Activated naive CD4-positive, alpha-beta T cell (primary cell): ENCODE measurements at places on chromosomes 11 and 22.
A peak's percentile ranks its signal among the peaks of the same experiment; 100 is the strongest.

- DNase-seq: no peak
Measured at GRCh38 chr11:42960521-42961088, 351.2 kb upstream of the API5 start.

GRCh38 chr11:27290261-27291050 lies 72.6 kb downstream of the CCDC34 start:
- no peak for DNase-seq

GRCh38 chr11:72703267-72704008 lies 29.2 kb upstream of the PDE2A start:
- DNase-seq: no peak

DNA sequence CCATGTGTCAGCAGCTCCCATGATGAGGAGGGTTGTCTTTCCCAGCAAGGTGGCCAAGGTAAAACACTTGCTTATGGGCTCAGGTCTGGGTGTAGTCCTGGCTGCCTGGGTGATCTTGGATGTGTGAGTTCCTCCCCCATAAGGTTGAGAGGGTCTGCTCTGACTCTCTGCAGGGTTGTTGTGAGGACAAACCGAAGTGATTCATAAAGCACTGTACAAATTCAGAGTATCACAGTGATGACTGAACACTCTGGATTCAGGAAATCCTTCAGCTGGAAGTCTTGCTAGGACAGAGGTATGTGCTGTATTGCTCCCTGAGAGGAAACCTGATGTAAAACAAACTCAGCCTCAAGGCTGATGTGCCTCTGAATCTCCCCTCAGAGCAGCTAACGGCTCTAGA lies 220.9 kb upstream of the PITPNB start:
- DNase-seq: no peak

DNA sequence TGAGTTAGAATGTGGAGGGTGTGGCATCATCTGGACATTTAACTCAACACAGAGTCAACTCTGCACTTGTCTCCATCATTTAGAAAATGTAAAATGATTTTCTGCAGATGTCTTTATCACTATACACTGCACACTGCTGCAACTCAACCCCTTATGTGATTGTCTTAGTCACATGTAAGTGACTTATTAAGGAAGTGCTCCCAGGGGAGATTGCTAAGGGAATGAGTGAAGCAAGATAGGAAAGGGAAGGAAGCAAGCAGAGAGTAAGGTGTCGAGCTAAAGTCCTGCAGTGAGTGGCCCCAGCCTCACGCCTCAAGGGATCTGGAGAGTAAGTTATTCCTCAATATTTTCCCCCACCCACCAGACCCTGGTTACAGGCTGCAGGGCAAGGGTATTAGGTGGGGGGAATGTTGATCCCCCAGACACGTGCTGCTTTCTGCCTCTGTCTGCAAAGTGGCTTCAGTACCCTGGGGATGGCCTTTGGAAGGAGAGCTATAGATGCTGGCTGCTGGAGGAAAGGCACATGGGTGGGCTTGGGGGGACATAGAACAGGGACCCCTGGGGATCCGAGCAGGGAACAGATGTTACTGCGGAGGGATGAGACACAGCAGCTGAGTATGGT lies 7.2 kb upstream of the CBX6 start:
- no peak for DNase-seq

DNA sequence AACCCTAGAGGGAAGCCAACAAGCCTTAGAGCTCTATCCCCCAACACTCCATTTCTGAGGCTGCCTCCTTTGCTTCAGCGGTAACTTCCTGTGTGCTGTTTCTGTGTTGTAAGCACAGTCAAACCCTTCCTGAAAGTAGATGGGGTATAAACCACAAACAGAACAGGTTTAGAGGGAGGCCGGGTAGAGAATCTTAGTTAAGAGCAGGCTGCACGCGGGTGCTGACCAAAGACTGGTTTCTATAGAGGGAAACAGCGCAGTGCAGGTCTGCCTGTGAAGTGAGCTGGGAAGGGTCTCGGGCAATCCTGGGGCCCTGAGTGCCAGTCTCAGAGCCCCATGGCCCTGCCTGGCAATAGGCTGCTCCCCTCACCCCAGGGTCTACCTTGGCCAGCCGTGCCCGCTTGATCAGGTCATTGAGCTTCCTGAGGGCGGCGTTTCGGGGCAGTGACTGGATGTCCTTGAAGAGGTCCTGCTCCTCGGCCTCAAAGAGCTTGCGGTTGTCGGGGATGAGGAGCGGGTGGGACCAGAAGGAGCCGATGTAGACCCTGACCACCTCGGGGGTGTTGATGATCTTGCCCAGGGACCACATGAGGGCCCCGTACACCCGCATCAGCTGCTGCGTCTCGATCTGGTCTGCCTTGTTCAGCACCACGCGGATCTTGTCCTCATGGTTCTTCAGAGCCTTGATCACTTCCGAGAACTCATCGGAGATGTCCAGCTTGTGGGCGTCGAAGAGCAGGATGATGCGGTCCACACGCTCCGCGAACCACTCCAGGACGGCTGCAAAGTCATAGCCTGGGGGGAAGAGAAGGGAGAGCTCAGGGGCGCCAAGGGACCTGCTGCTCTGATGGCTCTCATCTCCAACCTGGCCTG lies 15.3 kb upstream of the CDC42BPG start:
- peak; percentile 26 for DNase-seq

DNA sequence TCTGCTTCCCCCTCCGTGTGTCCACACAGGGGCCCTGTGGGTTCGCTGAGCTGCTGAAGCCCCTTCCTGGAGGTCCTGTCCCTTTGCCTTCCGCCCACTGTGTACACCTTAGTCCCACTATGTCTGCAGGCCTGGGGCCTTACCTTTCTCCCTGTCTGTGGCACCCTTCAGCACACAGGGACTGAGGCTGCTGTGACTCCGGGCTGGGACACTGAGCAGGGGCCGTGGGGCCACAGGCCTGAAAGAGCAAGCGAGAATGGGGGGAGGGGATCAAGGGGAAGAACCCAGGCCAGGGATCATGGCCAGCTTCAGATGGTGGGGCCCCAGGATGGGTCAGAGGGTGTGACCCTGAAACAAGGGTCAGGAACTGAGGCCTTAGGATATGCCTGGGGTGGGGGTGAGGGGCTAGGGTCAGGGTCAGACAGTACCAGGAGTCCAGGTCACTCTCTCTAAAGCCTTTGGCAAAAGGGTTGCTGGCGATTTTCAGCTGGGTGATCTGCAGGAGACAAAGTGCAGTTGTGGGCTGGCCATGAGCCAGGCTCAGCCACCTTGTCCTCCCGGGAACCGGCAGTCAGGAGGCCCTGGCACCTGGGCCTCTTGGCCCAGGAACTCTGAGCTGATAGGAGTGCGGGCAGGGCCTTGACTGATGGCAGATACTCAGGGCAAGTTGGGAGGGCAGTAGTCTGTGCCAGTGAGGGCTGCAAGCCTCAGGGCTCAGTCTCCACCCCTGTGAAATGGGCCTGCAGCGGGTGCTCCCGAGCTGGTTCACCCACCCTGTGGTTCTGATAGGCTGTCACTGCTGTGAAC lies 2.6 kb upstream of the NUDT8 start:
- no peak for DNase-seq

DNA sequence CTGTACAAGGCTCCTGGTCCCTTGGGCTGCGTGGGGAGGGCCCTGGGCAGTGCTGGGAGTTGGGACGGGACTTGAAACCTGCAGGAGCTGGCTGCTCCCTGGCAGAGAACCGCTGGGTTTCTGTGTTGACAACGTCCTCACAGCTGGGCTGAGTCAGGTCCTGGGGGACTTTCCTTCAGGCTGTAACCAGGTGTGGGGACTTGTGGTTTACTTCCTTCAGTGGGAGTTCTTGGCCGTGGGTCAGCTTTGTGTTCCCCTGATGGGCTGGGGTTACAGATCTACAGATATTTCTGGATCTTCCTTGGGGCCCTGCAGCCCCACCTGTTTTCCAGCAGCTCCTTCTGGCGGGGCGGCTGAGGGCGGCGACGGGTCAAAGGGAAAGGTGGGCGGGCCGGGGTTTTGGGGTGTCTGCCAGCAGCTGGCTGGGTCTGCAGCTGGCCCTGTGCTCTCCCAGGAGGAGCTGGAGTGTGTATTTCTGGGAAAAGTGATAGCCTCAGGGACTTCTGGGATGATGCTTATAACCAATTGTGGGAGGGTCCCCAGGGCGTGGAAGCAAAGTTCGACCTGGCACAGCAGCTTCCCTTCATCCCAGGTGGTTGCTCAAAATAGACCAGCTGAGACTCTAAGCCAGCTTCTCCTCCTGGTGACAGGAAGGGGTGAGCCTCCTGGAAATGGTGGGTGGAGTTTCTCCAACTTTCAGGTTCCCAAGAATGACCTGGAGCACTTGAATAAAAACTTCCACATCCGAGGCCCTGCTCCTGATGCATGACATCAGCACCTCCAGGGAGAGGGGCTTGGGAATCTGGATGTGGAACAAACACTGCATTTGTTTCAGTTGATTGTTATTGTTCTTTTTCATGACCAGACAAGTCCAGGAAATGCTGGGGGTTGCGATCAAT lies 19.1 kb downstream of the ST14 start:
- DNase-seq: no peak

DNA sequence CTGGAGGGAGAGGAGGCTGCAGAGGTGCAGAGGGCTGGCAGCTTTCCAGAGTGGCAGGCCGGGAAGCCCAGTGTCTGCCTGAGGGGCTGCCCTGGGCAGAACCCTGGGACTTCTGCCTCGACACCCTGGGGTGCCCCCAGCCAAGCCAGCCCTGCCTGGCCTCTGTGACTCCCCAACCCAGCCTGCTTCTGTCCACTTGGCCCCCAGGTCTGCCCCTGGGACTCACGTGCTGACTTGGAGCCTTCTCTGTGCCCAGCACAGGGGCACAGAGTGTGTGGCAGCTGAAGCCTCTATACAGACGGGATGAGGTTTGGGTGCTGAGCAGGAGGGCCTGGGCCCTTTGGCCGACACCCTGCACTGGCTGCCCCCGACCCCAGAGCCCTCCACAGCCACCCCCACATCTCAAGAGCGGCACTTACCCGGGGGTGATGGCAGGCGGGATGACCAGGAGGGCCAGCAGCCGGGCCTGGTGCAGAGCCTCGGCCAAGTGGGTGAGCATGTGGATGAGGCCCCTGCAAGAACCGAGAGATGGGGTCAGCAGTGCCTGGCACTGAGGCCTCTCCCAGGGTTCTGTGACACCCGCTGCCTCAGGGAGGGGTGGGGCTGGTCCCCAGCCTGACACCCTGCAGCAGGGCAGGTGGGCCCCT lies 17.5 kb downstream of the CHID1 start:
- no peak for DNase-seq

DNA sequence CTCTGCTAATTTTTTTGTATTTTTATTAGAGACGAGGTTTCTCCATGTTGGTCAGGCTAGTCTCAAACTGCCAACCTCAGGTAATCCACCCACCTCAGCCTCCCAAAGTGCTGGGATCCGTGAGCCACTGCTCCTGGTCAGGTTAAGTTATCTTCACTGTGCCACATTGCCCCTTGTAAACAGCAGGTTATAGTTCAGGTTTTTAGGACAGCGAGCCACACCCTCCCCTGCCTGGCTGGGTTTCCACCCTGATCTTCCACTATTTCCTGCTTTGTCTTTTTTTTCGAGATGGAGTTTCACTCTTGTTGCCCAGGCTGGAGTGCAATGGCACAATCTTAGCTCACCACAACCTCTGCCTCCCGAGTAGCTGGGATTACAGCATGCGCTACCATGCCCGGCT lies 16.1 kb downstream of the ACO2 start:
- DNase-seq: no peak

DNA sequence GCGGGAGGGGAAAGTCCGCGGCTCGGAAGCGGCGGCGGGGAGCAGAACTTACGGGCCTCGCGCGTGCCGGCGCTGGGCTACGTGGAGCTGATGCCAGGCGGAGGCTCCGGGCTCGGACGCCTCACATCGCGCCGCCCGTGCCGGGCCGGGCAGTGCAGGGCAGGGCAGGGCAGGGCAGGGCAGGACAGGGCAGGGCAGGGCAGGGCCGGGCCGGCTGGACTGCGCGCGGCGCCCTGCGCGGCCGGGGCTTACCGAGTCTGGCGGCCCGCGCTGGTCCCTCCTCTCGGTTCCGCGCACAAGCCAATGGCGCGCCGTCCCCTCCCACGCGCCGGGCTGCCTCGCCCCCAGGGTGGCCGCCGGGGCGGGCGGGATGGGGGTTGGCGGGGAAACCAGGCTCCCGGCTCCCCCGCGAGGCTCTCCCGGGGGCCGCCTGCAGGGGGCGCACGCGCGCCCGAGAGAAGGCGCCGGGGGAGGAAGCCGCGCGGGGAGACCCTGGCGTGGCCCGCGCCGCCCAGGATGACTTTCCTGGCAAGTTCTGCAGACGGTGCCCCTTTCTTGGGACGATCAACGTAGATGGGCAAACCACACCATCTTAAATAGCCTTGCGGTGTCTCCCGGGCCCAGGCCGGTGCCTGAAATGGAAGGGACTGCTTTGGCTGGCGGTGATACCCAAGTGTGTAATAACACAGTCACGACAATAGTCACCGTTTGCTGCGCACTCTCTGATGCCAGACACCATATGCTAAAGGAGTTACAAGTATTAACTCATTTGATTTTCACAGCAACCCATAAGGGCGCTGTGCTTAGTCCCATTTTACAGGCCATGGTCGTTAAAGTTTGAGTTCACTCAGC lies at the start of gene TP53I11:
TSS of gene TP53I11 (minus strand) at position 259 of the 852 bp plus-strand sequence. CDS start 12,548 bp downstream, outside the sequence.
- no peak for DNase-seq

DNA sequence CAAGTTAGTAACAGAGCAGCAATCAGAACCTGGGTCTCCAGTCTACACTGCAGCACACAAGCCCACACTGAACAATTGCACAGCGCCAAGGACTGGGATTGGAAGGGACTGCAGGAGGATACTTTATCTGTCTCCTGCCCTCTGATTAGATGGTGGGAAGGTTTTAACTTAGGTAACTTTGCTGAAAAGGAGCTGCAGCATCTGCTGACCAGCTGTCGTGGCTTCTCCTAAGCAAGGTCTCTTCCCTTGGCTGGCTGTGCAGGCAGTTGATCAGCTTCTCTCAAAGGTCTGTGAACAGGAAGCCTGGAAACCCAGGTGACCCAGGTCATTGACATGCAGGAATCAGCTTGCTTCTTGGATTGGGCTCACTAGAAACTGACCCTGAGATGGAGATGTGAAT lies 82.4 kb downstream of the ISX start:
- no peak for DNase-seq

GRCh38 chr11:14554959-14555358 lies 34.8 kb upstream of the PSMA1 start:
- DNase-seq: no peak

- DNase-seq: no peak
Measured at GRCh38 chr11:19239039-19239438, 1.7 kb downstream of the E2F8 start.

DNA sequence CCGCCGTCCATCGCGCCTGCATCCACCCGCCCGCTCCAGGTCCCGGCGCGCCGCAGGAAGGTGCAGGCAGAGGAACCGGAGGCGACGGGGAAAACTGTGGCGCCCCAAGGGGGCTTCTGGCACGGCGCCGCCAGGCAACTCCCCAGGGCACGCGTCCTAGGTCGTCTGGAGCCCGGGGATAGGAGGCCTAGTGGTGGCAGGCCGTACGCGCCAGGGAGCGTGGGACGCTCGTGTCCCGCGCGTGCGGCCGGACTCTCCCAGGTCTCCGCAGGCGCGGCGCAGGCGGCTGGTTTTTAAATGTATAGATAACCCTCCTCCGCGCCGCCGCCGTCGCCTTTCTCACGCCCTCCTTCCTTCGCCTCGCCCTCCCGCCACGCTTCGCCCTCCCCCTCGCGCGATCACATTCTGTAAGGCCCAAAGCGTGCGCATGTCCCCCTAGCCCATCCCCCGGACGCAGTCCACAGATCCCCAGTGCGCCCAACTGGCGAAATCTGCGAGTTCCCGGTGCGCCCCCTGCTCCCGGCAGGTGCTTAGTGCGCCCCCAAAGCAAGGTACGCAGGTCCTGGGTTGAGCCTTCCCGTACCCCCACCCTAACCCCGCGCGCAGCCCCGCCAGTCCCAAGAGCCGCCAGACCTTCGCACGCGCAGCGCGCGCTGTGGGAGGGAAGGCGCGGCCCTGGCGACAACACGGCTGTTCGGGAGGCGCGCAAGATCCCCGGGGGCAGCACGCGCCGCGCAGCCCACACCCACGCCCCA lies at the start of gene ASCL2:
TSS of gene ASCL2 (minus strand) at position 267 of the 755 bp plus-strand sequence. CDS start at position 11, 256 bp downstream.
- DNase-seq: no peak
